T-helper 22 cell (primary cell): ENCODE measurements at places on chromosomes 2 and 18.

GRCh38 chr2:171579481-171579880, 57.2 kb downstream of the CYBRD1 start:
- no peak for DNase-seq

- no peak for DNase-seq
Observed at GRCh38 chr2:21256006-21256405, 132.2 kb downstream of the TDRD15 start.

DNA sequence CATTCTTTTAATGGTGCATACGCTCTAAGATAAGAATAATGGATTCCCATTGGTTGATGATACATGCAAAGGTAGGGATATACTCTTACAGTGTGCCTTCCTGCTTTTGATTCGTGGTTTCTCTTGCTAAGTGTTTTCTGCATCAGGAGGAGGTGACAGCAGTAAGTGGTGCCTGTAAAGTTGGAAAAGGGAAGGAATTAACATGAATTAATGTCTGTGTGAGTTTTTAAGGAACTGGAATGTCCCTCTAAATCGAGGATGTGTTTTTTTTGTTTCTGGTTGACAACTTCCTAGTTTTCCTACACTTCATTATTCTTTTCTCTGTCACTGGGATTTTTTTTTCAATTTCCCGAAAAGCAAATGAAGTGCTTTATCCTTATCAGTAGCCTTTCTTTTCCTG, 54.4 kb downstream of the CRIM1 start:
- DNase-seq, result no peak

GRCh38 chr2:139156730-139157129, 376.5 kb upstream of the NXPH2 start:
- no peak for DNase-seq

DNA sequence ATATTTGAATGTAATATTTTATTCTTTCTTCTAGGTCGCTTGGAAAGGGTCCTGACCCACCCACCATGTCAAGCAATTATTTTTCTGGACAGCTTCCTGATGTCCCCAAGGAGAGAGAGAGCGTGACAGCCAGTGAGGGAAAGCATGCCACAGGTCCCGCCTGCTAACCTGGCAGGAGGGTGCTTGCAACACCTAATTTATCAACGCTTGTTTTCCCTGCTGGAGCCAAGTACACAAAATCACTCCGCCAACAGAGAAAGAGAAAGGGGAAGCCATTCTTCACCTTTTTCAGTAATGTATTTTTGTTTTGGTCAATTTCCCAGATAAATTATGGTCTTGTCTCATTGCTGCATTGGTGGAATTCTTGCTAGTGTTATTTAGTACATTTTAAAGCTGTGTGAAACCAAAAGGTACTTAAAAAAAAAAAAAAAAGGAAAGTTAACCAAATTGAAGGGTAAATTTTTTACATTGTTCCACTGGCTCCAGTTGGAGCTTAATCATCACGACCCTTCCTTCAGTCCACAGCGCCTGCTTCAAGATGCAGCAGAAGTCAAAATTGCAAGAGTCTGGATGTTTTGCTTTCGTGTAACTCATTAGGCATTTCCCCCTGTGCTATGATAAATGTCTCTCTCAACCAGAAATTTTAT, 88.5 kb upstream of the COPS8 start:
- no peak for DNase-seq

DNA sequence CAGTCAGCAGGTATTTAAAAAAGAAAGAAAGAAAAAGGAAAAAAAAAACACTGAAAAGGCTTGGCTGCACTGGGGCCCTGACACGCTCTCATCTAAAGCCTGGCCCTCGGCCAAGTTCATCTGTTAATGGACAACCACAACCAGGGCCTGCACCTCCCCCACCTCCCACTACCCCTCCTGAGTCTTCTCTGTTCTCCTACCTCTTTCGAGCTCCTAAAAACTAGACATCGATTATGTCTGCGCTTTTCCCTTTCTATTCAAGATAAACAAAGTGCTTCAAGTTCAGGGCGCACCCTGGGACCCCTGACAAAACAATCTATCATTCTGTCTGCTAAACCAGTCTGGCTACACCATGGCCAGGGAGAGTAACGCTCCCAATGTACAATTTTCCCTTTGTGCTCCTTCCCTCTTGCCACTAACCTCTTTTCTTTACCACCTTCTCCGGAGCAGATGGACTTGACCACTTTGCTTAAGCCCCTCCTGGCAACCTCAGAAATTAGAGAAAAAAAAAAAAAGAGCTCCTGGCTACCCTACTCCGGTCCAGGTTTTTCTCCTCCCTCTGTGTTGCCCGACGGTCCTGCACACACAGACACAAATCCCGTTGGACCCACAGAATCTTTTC, 22.7 kb downstream of the BCL11A start:
- DNase-seq, result no peak

- no peak for DNase-seq
Observed at GRCh38 chr2:72014831-72015230, 132.8 kb downstream of the CYP26B1 start.

GRCh38 chr2:36564377-36564930, 33.5 kb downstream of the FEZ2 start:
- DNase-seq, result no peak

DNA sequence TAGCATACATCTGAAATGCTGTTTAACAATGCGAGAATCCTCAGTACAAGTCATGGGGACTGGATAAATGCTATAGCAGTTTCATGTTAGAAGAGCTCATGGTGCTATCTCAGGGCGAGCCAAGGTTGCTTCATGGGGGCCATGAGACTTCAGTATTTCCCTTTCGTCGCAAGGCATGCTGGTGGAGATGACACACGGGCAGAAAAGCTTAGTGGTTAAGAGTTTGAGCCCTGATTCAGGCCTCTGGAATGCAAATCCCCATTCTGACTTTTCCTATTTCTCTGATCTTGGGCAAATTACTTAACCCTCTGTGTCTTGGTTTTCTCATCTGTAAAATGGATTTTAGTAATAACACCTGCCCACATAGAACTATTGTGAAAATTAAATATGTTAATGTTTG, 57.4 kb upstream of the EPHA4 start:
- DNase-seq, result no peak

- DNase-seq, result no peak
Observed at GRCh38 chr18:74870950-74871349, 273.3 kb downstream of the ZNF407 start.

- no peak for DNase-seq
Observed at GRCh38 chr18:58064406-58064998, 20.5 kb downstream of the NEDD4L start.

GRCh38 chr18:77078690-77079070, 53.9 kb downstream of the MBP start:
- DNase-seq, result no peak

GRCh38 chr2:133658020-133658903, 90.0 kb upstream of the NCKAP5 start:
- no peak for DNase-seq

DNA sequence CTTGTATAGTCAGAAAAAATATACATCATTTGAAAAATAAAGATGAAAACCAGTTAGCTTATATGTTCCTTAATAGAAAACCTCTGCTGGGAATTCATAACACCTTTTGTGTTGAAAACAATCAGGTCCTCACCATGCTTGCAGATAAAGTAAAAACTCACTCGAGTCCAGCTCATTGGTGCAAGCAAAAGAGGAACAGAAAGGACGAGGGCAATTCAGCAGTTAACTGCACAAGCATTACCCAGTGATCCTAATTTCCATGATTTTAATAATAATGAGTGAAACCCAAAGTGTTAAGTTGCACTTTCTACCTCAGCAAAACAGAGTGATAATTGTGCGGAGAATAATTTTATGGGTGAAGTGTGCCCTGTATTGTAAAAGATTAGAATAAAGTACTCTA, 839.9 kb downstream of the BCL11A start:
- DNase-seq, result no peak

- DNase-seq, result no peak
Observed at GRCh38 chr2:240069829-240070228, 16.5 kb upstream of the OR6B3 start.

GRCh38 chr2:104872866-104873688, 19.2 kb downstream of the POU3F3 start:
- no peak for DNase-seq

GRCh38 chr2:226911932-226912331, 76.1 kb downstream of the RHBDD1 start:
- no peak for DNase-seq

GRCh38 chr2:237256887-237257286, 157.1 kb downstream of the COL6A3 start:
- DNase-seq, result no peak

GRCh38 chr2:85414761-85415553, 3.6 kb upstream of the SH2D6 start:
- DNase-seq, result no peak

- no peak for DNase-seq
Observed at GRCh38 chr2:85549095-85549494, 10.1 kb downstream of the MAT2A start.
